ENCODE measurements at places on chromosomes 5 and 9.

GRCh38 chr5:138653502-138653901 is 78.3 kb upstream of the HSPA9 start:
- DNase-seq: no peak

DNA sequence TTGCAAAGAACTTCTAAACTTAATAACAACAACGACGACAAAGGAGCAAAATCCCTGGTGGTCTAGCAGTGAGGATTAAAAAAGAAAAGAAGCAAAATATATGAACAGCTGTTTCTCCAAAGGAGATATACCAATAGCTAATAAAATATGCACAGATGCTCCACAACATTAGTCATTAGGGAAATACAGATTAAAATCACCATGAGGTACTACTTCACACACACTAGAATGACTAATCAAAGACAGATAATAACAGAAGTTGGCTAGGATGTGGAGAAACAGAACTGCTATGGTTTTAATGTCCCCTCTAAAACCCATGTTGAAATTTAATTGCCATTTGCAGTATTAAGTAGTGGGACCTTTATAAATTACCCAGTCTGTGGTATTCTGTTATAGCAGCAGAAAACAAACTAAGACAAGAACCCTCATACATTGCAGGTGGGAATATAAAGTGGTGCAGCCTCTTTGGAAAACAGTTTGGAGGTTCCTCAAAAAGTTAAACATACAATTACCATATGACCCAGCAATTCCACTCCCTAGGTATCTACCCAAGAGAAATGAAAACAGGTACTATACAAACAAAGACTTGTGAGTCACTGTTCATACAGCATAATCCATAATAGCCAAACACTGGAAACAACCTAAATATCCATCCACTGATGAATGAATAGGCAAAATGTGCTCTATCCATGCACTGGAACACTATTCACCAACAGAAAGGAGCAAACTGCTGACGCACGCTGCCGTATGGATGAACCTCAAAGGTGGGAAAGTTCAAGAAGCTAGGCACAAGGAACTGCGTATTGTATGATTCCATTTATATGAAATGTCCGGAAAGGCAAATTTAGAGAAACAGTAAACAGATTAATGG is 11.4 kb upstream of the DUSP1 start:
- peak; percentile 64 for DNase-seq

DNA sequence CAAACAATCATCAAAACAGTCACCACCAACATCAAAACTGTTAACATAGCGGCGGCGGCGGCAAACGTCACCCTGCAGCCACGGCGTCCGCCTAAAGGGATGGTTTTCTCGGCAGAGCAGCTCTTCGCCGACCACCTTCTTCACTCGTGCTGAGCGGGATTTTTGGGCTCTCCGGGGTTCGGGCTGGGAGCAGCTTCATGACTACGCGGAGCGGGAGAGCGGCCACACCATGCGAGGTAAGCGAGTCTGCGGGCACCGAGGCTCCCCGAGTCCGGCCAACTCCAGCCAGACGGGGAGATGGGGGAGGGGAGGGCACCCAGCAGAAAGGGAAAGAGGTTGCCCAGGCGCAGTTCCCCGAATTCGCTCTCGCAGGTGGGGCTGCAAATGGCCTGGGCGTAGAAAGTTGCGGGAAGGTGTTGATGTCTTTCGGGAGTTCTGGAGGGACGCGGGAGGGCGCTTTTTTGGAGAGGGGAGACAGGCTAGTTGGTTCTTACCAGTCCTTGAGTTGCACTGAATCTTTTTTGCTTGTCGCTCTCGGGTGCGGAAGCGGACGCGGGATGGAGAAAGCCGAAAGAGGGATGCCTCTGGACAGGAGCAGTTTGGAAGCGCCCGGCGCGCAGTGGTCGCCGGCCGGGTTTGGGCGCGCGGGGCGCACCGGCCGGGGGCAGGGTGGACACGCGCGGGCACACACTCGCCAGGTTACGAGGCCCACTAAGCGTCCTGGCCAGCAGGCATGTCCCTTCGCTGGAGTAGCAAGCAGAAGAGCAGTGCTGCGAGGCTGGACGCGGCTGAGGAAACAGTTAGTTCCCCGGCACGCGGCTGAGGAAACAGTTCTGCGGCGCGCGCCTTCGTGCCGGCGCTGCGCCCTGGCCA is 849 bp downstream of the RORB start:
- peak; percentile 6 for DNase-seq

- DNase-seq: peak; percentile 59
These were observed 1.1 kb upstream of the NTRK2 start for GRCh38 chr9:84668196-84669012.

DNA sequence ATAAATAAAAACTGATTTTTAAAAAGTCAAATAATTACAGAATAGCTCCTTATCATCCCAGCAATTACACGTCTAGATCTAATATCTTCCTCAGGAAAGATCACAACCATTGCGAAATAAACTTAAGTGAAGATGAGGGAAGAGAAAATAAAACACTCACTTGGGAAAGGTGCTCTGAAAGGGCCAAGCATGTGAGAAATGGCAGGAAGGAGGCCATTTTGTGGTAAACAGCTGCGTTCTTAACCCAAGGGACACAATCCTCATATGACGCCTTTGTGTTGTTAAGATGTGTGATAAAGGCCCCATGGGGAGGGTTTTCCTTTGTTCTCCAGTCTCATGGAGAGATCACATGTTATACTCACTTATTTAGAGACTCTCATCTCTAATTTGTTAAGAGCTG is 32.5 kb downstream of the JAKMIP2 start:
- no peak for DNase-seq

DNA sequence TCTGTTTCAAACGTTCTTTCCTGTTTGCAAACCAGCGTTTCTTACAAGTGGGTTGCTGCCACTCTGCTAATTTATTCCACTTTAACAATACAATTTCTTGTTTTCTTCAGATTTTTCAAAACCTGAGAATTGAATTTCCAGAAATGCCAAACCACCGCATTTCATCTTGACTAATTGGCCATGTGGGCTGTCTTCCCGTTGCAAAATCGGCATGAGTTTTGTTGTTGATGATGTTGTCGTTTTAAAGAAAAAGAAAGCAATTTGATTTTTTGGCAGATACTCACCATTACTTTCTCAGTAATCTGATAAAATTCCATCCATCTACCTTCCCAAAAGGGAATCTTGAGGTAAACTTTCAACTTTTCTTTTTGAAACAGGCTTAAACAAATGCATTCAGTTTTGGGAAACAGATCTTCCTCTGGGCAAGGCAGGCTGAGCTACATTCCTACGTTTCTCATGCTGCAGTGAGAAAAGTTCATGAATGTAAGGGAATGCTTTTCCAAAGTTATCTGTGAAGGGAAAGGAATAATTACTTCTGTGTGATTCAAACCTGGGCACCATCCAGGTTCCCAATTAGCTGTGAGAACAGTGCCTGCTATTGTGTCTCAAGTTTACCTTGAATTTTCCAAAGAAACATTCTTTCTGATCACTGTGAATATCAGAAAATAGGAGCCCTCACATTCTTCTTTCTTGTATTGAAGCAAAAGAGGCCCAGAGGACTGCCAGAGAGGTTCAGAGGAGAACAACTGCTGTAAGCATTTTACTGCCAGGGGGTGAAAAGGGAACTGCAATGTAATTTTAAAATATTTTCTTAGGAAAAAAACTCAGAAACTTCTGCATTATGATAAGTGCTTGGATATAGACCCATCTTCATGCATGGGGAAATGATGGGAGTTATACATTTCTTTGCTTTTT is 100.7 kb upstream of the TUT7 start:
- DNase-seq: peak; percentile 25

GRCh38 chr9:123059472-123060220 is 26.2 kb downstream of the GPR21 start:
- DNase-seq: no peak

GRCh38 chr9:114521846-114522245 is 16.6 kb upstream of the WHRN start:
- peak; percentile 30 for DNase-seq

DNA sequence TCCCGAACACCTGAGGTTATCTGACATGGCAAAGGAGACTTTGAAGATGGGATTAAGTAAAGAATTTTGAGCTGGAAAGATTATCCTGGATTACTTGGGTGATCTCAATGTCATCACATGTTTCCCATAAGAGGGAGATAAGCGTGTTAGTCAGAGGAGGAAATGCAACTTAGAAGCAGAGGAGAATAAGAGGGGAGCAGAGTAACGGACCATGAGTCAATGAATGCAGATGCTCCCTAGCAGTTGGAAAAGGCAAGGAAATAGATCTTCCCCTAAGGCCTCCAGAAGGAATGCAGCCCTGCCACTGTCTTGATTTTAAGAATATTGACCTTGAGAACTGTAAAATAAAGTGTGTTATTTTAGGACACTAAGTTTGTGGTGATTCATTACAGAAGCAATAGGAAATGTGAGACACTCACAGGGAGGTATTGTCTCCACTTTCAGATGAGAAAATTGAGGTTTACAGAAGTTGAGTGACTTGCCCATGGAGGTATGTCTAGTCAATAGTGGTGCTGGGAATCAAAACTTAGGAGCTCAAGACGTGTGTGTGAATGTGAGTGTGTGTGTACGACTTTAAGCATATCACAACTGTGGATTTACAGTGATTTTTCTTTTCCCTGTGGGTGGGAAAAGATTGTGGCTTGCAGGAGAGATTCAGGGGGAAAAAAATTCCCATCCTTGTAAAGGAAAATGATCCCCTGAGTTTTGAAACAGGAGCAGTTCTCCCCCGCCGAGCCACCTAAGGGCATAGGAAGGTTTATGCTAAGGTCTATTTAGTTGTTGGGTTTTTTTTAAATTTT is 125.3 kb downstream of the TRIM32 start:
- peak; percentile 27 for DNase-seq

DNA sequence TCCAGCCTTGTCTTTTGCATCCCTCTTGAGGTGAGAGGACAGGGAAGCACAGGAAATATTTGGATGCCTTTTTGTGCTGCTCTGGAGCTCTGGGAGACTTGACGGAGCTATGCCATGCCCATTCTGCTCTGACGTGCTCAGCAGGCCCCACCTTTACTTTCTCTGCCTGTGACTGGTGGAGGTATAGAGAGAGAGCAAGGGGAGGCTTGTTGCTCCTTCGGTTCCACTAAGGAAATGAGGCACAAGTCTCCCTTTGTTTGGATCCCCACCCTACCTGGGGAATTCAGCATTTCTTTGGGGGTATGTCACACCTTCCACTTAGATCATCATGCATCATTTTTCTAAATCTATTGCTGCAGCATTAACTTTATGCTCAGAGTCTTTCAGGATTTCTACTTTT is 121.8 kb upstream of the CNTLN start:
- no peak for DNase-seq

DNA sequence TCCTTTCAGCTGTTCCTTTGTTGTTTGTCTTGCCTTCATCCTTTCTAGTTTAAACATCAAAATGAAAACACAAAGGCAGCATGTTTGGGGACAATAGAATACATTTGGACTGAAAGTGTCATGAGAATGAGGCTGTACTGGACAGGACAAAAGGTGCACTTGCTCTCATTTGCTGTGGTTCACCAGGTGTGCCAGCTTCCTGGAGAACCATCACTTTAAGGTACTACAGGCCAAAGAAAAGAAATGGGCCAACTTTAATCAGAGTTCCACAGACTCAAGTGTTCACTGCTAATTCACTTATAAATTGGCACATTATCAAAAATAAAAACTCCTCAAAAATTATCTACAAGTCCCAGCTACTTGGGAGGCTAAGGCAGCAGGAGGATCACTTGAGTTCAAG is 53.8 kb downstream of the ABHD17B start:
- DNase-seq: no peak

GRCh38 chr9:123453831-123454321 is 97.9 kb downstream of the CRB2 start:
- no peak for DNase-seq

DNA sequence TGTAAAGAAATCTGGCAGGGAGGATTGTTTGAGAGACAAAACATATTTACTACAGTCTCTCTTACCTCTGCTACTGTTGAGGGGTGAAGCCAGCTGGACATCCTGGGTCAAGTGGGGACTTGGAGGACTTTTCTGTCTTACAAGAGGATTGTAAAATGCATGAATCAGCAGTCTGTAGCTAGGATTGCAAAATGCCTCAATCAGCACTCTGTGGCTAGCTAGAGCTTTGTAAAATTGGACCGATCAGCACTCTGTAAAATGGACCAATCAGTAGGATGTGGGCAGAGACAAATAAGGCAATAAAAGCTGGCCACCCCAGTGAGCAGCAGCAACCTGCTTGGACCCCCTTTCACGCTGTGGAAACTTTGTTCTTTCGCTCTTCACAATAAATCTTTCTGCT is 995.8 kb upstream of the CDH6 start:
- DNase-seq: no peak

GRCh38 chr9:1453636-1454035 is 403.5 kb downstream of the DMRT2 start:
- DNase-seq: no peak

DNA sequence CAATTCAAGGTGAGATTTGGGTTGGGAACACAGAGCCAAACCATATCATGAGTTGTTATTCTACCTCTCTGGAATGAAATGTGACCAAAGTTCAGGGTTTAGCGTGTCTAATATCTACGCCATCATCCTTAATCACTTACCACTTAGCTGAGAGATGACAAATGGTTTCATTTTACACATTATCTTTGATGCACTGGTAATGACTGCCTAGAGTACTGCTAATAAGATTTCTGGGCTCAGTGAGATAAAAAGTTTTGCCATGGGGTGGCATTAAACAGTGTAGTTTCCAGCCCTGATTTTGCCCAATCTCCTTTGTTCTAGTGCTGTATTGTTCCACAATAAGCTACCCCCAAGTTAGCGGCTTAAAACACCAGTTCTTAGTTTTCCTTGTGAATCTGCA is 367.2 kb downstream of the MLLT3 start:
- DNase-seq: no peak

DNA sequence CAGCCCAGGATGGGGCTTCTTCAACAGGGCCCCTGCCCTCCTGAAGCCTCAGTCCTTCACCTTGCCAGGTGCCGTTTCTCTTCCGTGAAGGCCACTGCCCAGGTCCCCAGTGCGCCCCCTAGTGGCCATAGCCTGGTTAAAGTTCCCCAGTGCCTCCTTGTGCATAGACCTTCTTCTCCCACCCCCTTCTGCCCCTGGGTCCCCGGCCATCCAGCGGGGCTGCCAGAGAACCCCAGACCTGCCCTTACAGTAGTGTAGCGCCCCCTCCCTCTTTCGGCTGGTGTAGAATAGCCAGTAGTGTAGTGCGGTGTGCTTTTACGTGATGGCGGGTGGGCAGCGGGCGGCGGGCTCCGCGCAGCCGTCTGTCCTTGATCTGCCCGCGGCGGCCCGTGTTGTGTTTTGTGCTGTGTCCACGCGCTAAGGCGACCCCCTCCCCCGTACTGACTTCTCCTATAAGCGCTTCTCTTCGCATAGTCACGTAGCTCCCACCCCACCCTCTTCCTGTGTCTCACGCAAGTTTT is 23.6 kb downstream of the PCDHGC5 start:
- DNase-seq: peak; percentile 67

DNA sequence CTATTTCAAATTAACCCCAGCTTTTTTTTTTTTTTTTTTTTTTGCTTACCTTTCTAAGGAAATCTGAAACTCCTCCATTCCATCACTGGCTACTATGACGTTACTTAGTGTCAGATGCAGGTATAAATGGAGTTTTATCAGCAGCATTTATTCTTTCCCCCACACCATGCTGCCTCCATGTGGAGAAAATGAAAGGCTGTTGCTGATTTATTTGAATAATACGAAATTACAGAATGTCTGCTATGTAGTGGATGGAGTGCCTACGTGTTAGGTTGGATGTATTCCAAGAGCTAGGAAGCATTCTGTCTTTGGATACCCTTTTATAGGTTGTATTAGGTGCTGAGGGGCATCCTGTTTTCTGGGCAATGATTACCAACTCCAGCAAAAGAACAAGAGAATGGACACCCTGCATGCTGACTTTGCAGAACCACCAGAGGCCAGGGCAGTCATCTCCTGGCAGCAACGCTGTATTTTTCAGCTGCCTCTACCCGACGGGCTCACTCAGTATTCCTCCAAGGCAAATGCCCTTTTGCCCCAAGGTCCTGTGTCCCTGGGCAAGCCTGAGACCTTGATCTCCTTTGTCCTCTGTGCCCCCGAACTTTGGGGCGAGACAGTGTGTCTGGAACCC is 199.5 kb downstream of the ALDH1A1 start:
- DNase-seq: peak; percentile 32

Measured in fibroblast of skin of abdomen (primary cell).